ENCODE measurements at places on chromosomes 11 and 22.

GRCh38 chr11:118939404-118939915 is 13.7 kb upstream of the BCL9L start:
- H3K27ac ChIP-seq: no peak overlapping the region
- H3K36me3 ChIP-seq: no peaks in the 10 kb centered on the region

GRCh38 chr11:122486793-122487495 is 168.6 kb upstream of the UBASH3B start:
- H3K27ac ChIP-seq: no peak overlapping the region
- DNase-seq: no peak
- no peaks in the 10 kb centered on the region for H3K4me1 ChIP-seq
- no peak overlapping the region for H3K4me3 ChIP-seq
- peaks cover 7% of the 10 kb centered on the region for H3K36me3 ChIP-seq
- no peaks in the 10 kb centered on the region for H3K27me3 ChIP-seq

DNA sequence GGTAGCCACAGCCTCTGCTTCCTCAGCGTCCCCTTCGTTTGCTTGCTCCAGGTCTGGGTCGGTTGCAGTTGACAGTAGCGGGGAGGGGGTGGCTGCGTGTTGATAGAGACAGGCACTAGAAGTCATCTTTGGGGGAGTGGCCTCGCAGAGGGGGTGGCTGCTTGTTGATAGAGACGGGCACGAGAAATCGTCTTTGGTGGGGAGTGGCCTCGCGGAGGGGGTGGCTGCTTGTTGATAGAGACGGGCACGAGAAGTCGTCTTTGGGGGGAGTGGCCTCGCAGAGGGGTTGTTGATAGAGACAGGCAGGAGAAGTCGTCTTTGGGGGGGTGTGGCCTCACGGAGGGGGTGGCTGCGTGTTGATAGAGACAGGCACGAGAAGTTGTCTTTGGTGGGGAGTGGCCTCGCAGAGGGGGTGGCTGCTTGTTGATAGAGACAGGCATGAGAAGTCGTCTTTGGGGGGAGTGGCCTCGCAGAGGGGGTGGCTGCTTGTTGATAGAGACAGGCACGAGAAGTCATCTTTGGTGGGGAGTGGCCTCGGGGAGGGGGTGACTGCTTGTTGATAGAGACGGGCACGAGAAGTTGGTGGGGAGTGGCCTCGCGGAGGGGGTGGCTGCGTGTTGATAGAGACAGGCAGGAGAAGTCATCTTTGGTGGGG is 328.3 kb downstream of the TBC1D22A start:
- H3K27me3 ChIP-seq: peaks cover 4% of the 10 kb centered on the region
- H3K36me3 ChIP-seq: peaks cover 25% of the 10 kb centered on the region
- no peak overlapping the region for H3K27ac ChIP-seq
- H3K4me3 ChIP-seq: peak overlapping the region; percentile 75
- peaks cover 31% of the 10 kb centered on the region for H3K4me1 ChIP-seq

DNA sequence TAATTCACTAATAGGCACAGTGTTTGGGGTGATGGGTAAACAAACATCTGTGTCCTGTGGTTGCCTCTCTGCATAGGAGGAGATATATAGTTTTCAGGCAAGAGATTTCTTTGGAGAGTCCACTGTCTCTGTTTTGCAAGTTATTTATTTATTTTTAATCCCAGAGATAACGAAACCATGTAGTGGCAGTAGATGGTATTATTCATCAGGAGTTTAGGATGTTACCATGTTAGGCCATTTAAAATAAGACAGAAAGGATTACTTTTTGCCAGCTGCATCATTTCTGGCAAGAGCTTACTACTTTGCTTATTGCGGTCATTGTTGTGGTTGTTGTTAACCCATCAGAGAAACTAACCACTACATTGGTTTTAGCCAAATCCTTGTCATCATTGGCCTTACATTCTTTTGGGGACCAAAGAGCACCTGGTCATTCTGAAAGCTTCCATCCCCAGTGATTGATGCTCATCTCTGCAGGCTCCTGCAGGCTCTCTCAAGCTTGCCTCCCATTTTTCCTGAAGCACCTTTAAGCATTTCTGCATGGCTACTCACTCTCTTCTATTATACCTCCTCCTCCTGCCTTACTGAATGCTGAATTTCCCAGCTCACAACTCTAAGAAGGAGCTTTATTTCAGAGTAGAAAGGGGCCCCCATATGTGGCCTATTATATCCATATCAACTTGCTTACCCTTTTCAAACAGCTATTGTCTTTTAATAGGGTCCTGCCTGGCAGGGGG is 84.4 kb downstream of the CSTPP1 start:
- no peak for DNase-seq
- no peak overlapping the region for H3K4me3 ChIP-seq
- H3K4me1 ChIP-seq: peaks cover 3% of the 10 kb centered on the region
- peaks cover 4% of the 10 kb centered on the region for H3K27me3 ChIP-seq

GRCh38 chr22:38299770-38300102 is 17.5 kb downstream of the CSNK1E start:
- peaks cover 13% of the 10 kb centered on the region for H3K4me1 ChIP-seq
- H3K36me3 ChIP-seq: no peaks in the 10 kb centered on the region
- H3K4me3 ChIP-seq: no peak overlapping the region

GRCh38 chr22:20238901-20239675 is 29.0 kb downstream of the RTN4R start:
- no peaks in the 10 kb centered on the region for H3K36me3 ChIP-seq
- peaks cover 26% of the 10 kb centered on the region for H3K4me1 ChIP-seq
- peak overlapping the region; percentile 77 for H3K27ac ChIP-seq
- no peak overlapping the region for H3K4me3 ChIP-seq

DNA sequence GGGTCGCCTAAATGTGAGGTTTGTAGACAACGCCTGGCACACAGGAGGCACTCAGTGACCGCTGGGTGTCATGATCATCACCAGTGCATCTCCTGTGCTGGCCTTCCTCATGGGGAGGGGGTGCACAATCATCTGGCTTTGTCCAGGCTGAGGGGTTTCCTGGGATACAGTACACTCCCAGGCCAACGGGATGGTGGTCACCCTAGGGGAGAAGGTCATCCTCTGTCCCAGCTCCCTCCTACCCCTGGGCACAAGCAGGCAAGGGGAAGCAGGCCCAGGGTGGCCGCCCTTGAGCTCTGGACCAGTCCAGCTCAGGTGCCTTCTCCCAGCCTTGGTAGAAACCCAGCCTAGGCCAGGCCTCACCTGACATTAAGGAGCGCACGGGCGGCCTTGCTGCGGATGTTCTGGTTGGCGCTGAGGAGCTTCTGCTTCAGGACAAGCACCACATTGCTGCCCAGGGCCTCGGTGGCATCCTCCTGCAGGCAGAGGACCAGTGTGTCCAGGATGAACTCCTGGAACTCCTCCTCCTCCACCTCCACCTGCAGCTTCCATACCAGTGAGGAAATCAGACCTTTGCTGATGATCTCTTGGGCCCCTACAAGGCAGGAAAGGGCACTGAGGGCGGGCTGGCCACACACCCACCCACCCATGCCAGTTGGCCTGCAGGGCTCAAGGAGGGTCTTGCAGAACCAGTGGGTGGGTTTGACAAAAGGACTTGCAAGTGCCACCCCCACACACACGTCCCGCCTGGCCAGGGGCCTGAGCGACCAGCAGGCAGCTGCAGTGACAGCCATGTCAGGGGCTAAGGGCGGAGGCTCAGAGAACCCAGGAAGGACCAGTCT is 6.6 kb upstream of the GNAZ start:
- H3K27me3 ChIP-seq: peaks cover 15% of the 10 kb centered on the region
- H3K36me3 ChIP-seq: peaks cover 4% of the 10 kb centered on the region
- H3K4me3 ChIP-seq: no peak overlapping the region
- H3K4me1 ChIP-seq: peaks cover 22% of the 10 kb centered on the region

GRCh38 chr11:117096201-117096991 is 1.8 kb downstream of the SIK3 start:
- H3K36me3 ChIP-seq: no peaks in the 10 kb centered on the region
- no peak for DNase-seq

GRCh38 chr11:61061081-61061826 is 41.0 kb upstream of the CD5 start:
- no peaks in the 10 kb centered on the region for H3K36me3 ChIP-seq
- peaks cover 10% of the 10 kb centered on the region for H3K4me1 ChIP-seq

DNA sequence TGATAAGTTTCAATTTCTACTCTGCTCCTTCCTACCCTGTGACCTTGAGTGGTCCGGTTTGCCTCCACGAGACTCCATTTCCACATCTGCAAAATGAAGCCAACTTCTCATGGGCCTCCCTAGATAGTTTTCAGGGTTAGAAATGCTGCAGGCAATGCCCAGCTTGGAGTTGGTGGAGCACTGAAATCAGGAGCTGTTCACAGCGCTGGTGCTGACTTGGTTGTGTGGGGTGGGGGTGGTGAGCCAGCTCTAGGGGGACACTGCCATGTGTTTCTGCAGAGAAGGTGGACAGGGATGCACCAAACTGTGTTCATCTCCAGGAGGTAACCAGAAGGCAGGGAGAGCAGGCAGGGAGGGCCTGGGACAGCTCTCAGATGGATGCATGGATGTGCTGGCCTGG is 37.0 kb downstream of the SGSM1 start:
- no peaks in the 10 kb centered on the region for H3K27me3 ChIP-seq
- DNase-seq: no peak
- peak overlapping the region; percentile 54 for H3K27ac ChIP-seq
- no peaks in the 10 kb centered on the region for H3K36me3 ChIP-seq
- no peaks in the 10 kb centered on the region for H3K4me1 ChIP-seq

GRCh38 chr22:48152164-48152775 is 1389.8 kb downstream of the TBC1D22A start:
- H3K36me3 ChIP-seq: peaks cover under 1% of the 10 kb centered on the region
- H3K27ac ChIP-seq: no peak overlapping the region
- no peak for DNase-seq
- H3K4me1 ChIP-seq: no peaks in the 10 kb centered on the region
- H3K4me3 ChIP-seq: no peak overlapping the region

DNA sequence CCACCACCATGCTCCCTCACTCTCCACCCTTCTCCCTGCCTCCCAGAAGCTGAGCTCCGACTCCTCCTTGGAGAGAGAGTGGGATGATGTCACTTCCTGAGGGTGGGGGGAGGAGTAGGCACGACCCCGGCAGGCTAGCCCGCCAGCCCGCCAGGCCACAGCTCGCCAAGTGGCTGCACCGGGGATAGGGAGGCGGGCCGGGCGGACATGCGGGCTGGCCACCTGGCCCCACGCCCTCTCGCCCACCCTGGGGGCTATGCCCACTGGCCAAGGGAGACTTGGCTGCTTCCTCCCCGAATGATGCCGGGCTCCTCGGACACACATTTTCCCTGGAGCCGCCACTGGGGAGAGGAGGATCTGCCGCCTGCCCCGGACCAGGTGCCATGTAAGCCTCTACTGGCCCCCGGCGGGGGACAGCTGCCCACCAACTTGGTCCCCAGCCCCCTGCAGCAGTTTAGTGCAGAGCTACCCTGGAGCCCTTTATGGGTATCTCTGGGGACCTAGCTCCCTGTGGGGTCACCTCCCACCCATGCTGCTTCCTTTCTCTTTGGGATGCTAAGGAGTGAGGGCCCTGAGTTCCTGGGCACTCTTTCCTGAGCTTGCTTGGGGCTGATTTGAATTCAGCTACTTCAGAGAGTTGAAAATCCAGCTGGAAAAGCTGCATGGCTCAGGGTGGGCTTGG is 33.7 kb upstream of the MYRF start:
- no peaks in the 10 kb centered on the region for H3K27me3 ChIP-seq
- peak; percentile 80 for DNase-seq
- peak overlapping the region; percentile 49 for H3K4me3 ChIP-seq
- no peaks in the 10 kb centered on the region for H3K36me3 ChIP-seq
- H3K4me1 ChIP-seq: peaks cover 26% of the 10 kb centered on the region

GRCh38 chr22:37484480-37485394 is 1.4 kb downstream of the MFNG start:
- peaks cover 39% of the 10 kb centered on the region for H3K4me1 ChIP-seq
- H3K4me3 ChIP-seq: peak overlapping the region; percentile 61
- H3K27me3 ChIP-seq: peaks cover 16% of the 10 kb centered on the region

DNA sequence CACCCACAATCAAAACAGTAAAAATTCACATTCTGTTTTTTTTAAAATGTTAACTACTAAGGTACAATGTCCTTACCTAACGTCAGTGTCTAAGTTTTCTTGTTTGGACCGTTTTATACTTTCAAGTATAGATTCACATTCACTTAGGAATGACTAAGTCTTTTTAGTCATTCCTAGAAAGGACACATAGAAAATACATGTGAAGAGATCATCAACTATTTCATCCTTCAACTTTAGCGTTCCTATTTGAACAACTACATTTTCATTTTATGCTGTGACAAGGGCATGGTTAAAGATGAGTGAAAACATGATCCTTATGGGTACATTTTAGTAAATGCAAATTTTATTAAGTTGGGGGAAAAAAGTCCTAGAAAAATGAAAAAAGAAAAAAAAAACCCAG is 62.8 kb downstream of the DDX10 start:
- H3K27me3 ChIP-seq: no peaks in the 10 kb centered on the region
- no peak overlapping the region for H3K4me3 ChIP-seq
- H3K27ac ChIP-seq: no peak overlapping the region
- peaks cover 3% of the 10 kb centered on the region for H3K4me1 ChIP-seq

GRCh38 chr22:32803020-32803737 is 1.7 kb downstream of the TIMP3 start:
- peaks cover 22% of the 10 kb centered on the region for H3K4me1 ChIP-seq
- H3K4me3 ChIP-seq: peak overlapping the region; percentile 87
- no peak for DNase-seq

GRCh38 chr22:21697880-21698279 is 32.1 kb downstream of the PPIL2 start:
- peaks cover 8% of the 10 kb centered on the region for H3K4me1 ChIP-seq
- H3K36me3 ChIP-seq: peaks cover 10% of the 10 kb centered on the region
- DNase-seq: no peak
- no peak overlapping the region for H3K4me3 ChIP-seq
- peaks cover 9% of the 10 kb centered on the region for H3K27me3 ChIP-seq

- peak overlapping the region; percentile 9 for H3K27ac ChIP-seq
- peak overlapping the region; percentile 90 for H3K4me3 ChIP-seq
- DNase-seq: peak; percentile 75
- H3K36me3 ChIP-seq: no peaks in the 10 kb centered on the region
- H3K4me1 ChIP-seq: peaks cover 6% of the 10 kb centered on the region
- peaks cover 4% of the 10 kb centered on the region for H3K27me3 ChIP-seq
Observed at GRCh38 chr11:58905721-58906547, 33.4 kb upstream of the GLYATL1 start.

- no peak overlapping the region for H3K4me3 ChIP-seq
- DNase-seq: no peak
- H3K27me3 ChIP-seq: peaks cover 2% of the 10 kb centered on the region
- no peak overlapping the region for H3K27ac ChIP-seq
Observed at GRCh38 chr11:110886288-110886970, 174.2 kb upstream of the ARHGAP20 start.

- DNase-seq: no peak
- peaks cover 13% of the 10 kb centered on the region for H3K36me3 ChIP-seq
Observed at GRCh38 chr22:46813816-46814597, 51.6 kb downstream of the TBC1D22A start.

GRCh38 chr11:72643547-72643946 is 30.7 kb downstream of the PDE2A start:
- H3K4me3 ChIP-seq: peak overlapping the region; percentile 53
- H3K27ac ChIP-seq: no peak overlapping the region
- no peaks in the 10 kb centered on the region for H3K36me3 ChIP-seq
- H3K4me1 ChIP-seq: peaks cover 4% of the 10 kb centered on the region

DNA sequence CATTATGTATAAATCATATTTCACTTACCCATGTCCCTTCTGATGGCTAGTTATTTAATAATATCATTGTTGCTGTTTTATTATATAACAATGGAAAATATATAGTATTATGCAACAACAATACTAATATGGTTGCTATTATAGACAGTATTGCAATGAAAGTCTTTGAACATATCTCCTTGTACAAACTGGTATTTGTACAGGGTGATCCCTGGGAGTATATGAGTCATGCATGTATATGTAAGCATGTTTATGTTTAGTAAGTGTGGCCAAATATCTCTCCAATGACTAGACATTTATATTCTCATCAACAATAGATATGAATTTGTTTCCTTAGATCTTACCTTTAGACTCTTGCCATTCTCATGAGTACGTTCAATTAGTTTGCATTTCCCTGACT is 55.9 kb downstream of the KCNC1 start:
- DNase-seq: no peak
- no peak overlapping the region for H3K27ac ChIP-seq
- peaks cover 14% of the 10 kb centered on the region for H3K36me3 ChIP-seq
- no peaks in the 10 kb centered on the region for H3K4me1 ChIP-seq
- no peak overlapping the region for H3K4me3 ChIP-seq
